ENCODE measurements at places on chromosomes 3 and 15.

DNA sequence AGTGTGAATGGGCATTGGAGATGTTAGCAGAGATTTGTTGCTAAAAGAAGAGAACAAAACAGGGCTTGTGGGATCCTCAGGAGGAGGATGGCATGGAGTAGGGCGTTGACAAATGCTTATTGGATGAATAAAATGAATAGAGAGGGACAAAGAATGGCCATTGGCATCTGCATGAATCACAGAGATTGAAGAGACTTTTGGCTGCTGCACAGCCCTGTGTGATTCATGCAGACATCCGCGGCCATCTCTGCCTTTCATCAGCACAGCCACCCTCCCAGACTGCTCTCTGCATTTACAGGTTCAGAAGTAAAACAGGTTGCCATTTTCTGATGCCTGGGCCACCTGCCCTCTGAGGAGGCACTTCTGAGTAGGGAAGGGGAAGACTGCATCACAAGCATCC lies 397.9 kb downstream of the EPHB1 start:
- no peaks in the 10 kb centered on the region for H3K36me3 ChIP-seq
- H3K27ac ChIP-seq = no peak overlapping the region

DNA sequence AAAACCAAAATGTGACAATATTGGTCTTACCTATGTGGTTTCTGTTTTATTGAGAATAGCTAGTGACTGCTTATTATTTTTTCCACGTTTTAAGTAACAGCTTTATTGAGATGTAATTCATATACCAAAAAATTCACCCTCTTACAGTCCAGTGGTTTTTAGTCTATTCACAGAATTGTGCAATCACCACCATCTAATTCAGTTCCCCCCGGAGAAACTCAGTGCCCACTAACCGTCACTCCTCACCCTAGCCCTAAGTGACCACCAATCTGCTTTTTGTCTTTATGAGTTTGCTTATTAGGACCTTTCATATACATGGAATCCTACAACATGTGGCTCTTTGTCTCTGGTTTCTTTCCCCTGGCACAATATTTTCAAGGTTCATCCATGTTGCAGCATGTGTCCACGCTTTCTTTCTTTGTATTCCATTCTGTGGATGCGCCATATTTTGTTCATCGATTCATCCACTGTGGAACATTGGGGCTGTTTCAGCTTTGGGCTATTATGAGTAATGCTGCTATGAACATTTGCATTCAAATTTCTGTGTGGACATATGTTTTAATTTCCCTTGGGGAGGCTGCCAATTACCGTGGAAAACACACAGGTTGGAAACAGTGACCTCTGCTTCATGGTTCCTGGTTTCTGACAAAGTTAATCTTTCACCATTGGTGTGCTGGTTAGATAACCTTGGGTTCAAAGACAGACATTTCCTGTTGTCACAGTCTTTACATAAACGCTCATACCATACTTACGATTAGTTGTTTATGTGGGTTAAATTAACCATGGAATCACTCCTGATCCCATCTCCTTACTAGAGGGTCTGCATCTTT lies 3.2 kb upstream of the BCL2L10 start:
- no peak overlapping the region for H3K27ac ChIP-seq
- H3K36me3 ChIP-seq = no peaks in the 10 kb centered on the region
- H3K4me1 ChIP-seq = peaks cover 8% of the 10 kb centered on the region
- peaks cover 19% of the 10 kb centered on the region for H3K27me3 ChIP-seq
- no peak for DNase-seq

GRCh38 chr3:64634417-64634816 lies 53.4 kb downstream of the ADAMTS9 start:
- no peaks in the 10 kb centered on the region for H3K27me3 ChIP-seq
- H3K4me1 ChIP-seq = no peaks in the 10 kb centered on the region
- peak; percentile 15 for DNase-seq

DNA sequence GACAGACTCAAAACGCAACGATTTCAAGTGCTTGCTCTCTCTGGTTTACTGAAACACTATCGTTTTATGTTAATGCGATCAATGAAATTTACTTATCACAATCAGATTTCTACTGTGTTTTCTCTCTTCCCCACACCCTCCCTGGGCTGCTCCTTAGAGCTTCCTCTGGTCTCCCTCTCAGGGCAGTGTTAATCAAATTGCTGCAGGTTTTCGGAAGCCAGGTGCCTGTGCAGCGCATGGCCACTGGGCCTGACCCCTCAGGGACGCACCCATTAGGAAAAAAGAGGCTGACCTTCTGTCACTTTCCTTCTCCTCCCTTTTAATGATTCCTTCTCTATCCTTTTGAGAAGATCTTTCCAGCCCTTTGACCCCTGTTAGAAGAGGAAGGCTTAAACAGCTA lies 134.5 kb upstream of the ONECUT1 start:
- no peak overlapping the region for H3K4me3 ChIP-seq
- peaks cover 29% of the 10 kb centered on the region for H3K27me3 ChIP-seq
- no peaks in the 10 kb centered on the region for H3K36me3 ChIP-seq
- no peaks in the 10 kb centered on the region for H3K4me1 ChIP-seq

DNA sequence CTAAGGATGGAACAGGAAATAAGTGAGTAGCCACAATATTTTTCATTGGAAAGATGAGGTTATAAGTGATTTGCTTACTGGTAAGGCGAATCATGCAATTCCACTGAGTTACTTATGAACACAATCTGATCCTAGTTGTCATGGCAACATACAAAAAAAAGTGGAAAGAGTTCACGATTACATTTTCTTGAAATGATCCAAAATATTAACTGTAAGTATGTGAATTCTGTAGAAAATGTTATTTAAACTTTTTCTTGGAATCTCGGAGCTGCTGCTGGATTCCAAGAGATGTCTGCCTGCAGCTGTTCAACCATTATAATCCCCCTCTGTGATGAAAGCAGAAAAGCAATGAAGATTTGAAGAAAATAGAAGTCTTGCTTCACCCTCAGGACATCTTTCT lies 120.5 kb downstream of the KBTBD8 start:
- no peaks in the 10 kb centered on the region for H3K27me3 ChIP-seq
- no peak overlapping the region for H3K4me3 ChIP-seq
- H3K27ac ChIP-seq = no peak overlapping the region

GRCh38 chr15:47188758-47189507 lies 528.4 kb upstream of the SEMA6D start:
- DNase-seq = no peak
- H3K27ac ChIP-seq = no peak overlapping the region
- H3K27me3 ChIP-seq = peaks cover 19% of the 10 kb centered on the region

DNA sequence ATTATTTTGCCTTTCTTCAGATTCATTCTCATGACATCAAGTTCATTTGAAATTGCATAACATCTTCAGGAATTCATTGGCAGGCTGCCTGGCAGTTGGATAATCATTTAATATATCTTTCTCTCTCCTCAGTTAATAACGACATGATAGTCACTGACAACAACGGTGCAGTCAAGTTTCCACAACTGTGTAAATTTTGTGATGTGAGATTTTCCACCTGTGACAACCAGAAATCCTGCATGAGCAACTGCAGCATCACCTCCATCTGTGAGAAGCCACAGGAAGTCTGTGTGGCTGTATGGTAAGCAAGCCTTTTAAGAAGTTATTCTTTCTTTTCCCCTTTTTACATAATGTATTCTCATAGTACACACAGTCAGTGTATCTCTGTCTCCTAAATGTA lies 38.2 kb downstream of the TGFBR2 start:
- H3K4me3 ChIP-seq = no peak overlapping the region
- H3K36me3 ChIP-seq = peaks cover 24% of the 10 kb centered on the region
- H3K27me3 ChIP-seq = no peaks in the 10 kb centered on the region
- DNase-seq = peak; percentile 87
- peaks cover 26% of the 10 kb centered on the region for H3K4me1 ChIP-seq
- H3K27ac ChIP-seq = peak overlapping the region; percentile 2

- DNase-seq = no peak
- H3K4me1 ChIP-seq = no peaks in the 10 kb centered on the region
- no peaks in the 10 kb centered on the region for H3K27me3 ChIP-seq
- H3K4me3 ChIP-seq = no peak overlapping the region
These were observed 240.5 kb upstream of the CFAP20DC start for GRCh38 chr3:59290358-59290757.

GRCh38 chr15:77021803-77022381 lies 27.0 kb downstream of the PSTPIP1 start:
- no peaks in the 10 kb centered on the region for H3K27me3 ChIP-seq
- peak; percentile 35 for DNase-seq
- no peak overlapping the region for H3K27ac ChIP-seq
- no peaks in the 10 kb centered on the region for H3K4me1 ChIP-seq
- H3K4me3 ChIP-seq = no peak overlapping the region

All from lung (tissue), 17 donors.